Stimulated activated CD4-positive, alpha-beta T cell treated with anti-CD3 and anti-CD28 coated beads, Interleukin-2, amount 100 ng/mL, for 48 hours (primary cell): ENCODE measurements at places on chromosomes 6 and 20.

DNA sequence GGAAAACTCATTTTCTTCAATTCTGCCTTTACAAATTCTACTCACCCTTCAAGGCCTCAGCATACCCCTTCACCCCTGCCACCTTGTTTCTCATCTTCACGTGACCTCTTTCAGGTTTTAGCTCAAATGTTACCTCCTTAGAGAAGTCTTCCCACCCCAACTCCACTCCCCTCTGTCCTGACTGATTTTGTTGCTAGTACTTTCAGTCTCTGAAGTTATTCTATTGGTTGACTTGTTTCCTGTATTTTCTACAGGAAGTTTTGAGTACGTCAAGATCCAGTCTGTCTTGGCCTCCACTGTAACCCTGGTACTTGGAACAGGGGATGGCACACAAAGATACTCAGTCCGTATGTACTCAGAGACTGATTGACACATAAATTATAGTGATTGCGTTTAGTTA lies 296.1 kb downstream of the DHX35 start:
- DNase-seq = no peak

- peak; percentile 76 for DNase-seq
Observed at GRCh38 chr6:90397929-90398674, 101.5 kb upstream of the BACH2 start.

GRCh38 chr6:48135323-48136084 lies 24.5 kb upstream of the PTCHD4 start:
- DNase-seq = no peak

GRCh38 chr20:62890444-62890843 lies 28.8 kb upstream of the TCFL5 start:
- DNase-seq = no peak

DNA sequence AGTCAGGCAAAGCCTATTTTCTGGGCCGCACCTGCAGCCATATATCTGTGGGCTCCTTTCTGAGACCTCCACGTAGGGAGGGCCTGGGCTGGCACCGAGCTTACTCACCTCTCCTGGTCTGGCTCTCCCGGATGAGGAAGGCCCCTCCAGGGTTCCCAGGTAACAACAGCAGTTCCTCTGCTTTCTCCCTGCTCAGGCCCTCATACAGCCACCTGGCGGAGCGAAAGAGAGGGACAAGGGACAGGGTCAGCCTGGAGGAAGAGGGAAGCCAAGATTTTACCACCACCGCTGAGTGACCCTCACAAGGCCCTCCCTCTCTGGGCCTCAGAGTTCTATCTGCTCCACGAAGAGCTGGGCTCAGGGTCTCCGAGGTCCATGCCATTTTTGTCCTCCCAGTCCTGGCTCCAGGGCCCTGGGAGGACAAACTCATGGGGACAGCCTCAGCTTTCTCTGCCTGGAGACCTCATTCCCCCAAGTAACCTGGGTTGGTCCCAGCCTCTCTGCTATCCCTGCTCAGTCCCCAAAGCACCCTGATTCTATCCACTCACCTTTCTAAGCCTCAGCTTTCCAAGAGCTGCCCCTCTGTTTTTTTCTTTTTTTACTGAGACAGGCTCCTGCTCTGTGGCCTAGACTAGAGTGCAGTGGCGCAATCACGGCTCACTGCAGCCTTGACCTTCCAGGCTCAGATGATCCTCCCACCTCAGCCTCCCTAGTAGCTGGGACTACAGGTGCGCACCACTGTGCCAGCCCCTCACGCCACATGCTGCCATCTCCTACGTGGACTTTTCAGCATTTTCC lies 13.3 kb downstream of the SLA2 start:
- no peak for DNase-seq

DNA sequence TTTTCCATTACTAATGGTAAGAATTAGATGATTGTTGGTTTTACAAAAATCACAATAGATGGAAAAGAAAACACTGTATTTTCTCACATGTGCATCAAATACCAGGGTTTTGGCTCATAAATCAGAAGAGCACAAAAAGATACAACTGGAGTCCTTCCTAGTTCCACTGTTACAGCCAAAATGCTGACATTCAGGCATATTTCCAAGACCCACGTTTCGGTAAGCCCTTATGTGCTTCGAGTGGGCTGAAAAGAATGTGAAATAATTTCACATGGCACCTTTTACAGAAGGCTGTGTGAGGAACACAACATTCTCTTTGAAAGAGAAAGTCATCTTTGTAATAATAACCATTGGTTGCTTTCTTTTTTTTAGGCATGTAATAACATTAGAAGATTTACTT lies 326.7 kb upstream of the FLRT3 start:
- DNase-seq = no peak

DNA sequence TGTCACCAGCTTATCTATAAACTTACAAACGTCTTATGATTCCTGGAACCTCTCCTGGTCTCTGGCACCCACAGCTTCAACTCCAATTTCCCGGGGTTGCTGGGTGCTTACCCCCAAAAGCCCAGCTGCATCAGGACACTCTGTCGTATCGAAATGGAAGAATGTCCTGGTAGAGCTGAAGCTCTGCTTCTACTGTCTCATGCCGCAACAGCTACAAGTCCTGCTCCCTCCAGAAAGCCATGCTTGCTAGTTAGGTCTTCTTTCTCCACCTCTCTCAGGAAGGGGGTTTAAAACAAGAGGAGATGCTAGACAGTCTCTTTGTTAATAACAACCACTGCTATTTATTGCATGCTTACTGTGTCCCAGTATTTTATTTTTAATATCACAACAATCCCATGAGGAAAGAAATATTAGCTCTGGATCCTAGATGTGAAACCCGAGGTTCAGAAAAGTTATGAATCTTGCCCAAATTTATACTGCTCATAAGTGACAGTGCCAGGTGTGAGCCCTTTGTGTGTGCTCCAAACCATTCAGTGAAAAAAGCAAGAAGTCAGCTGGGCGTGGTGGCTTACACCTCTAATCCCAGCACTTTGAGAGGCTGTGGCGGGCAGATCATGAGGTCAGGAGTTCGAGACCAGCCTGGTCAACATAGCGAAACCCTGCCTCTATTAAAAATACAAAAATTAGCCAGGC lies 82.3 kb upstream of the GCM1 start:
- DNase-seq = no peak

GRCh38 chr6:147322299-147323162 lies 118.3 kb downstream of the STXBP5 start:
- peak; percentile 4 for DNase-seq

- no peak for DNase-seq
Observed at GRCh38 chr20:16490696-16491095, 82.6 kb downstream of the KIF16B start.

DNA sequence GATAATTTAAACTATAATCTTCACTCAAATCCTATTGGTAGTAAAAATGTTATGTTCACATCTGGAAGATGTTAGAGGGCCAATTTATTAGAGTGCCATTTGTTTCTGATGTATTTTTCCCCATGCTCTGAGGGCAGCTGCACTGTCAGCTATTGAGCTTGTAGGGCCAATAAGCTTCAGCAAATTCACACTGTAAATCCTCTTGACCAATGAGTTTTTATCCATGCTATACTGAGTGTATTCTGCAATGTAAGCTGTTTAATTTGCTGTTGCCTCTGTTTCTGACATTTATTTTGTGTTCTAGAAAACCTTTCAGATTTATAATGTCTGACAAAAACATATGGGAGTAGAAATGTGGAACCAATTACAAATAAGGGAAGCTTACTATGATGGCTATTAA lies 62.6 kb downstream of the OGFRL1 start:
- no peak for DNase-seq

DNA sequence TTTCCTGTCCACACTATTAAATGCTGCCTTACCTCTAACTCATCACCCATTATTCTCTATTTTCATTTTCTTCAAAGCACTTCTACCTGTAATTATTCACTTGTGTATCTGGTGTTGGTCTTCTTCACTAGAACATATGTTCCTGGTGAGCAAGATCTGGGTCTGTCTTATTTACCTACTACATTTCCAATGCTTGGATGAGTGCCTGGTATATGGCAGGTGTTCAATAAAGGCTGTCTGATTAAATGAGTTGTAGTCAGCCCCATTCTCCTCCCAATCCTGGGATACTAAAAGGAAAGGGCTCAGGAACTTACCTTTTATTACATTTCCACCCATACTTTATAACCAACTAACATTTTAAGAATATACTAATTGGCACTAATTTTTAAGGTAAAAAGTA lies 61.0 kb downstream of the CEP162 start:
- DNase-seq = no peak

DNA sequence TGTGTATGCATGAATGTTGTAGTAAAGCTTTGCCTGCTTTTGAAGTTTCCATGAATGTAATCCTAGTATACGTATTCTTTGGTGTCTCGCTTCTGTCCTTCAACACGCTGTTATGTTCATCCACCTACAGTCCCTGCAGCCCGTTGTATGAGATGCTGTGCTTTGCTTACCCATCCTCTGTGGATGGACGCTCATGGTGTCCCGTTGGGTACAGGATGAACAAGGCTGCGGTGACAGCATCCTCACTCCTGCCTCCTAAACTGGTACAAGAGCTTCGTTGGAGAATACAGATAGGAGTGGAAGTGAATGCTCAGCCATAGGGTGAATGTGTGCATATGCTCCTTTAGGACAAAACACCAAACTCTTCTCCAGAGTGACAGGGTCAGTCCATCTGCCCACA lies 366.2 kb downstream of the ZFAND3 start:
- no peak for DNase-seq

DNA sequence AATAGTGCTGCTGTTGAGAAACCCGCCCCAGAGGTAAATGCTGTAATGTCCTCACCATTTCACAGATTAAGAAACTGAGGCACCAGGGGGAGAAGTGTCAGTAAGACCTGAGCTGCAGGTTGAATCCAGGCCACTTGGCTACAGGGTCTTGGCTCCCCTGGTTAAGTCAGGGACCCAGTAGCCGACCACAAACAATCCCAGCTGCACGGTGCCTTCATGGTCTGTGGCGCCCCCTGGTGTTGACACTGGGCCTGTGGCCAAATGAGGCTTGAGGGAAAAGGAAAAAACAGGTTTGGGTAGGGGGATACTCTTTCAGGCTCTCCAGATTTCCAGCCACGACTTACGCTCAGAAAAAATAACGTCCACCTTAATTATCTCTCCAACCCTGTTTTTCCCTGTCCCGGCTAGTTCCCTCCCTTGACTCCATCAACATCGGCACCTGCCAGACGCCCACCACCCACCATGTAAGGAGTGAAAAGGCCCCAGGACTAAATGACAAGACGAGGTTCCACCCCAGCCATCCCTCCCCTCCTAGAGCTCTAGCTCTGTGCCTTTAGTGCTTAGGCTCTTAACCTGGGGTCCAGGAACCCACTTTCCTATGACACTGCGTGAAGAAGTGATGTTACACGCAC lies 47.7 kb upstream of the POLR1H start:
- DNase-seq = no peak

- no peak for DNase-seq
Observed at GRCh38 chr6:65123521-65123920, 583.5 kb downstream of the EYS start.

GRCh38 chr6:131321589-131321988 lies 186.3 kb downstream of the AKAP7 start:
- DNase-seq = no peak

- no peak for DNase-seq
Observed at GRCh38 chr20:38267901-38268514, 7.5 kb upstream of the KIAA1755 start.

GRCh38 chr20:2403291-2404052 lies 22.8 kb downstream of the TGM6 start:
- DNase-seq = no peak

DNA sequence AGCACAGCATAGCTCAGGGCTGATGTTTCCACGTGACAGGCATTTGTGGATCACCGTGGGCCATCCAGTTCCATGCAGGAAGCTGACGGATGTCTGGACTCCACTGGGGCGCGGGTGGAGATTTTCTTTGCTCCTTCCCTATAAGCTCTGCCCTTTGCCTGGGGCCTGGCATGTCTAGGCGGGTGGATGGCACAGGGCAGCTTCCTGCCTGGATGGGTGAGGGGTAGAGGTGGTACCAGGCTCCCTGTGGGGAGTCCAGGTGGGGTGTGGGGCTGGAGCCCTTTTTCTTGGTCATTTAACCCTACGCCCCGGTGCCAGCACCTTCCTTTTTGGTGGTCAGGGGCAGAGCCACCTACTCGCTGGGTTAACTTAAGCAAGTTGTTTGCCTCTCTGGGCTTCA lies 10.4 kb downstream of the FAM110A start:
- DNase-seq = no peak

DNA sequence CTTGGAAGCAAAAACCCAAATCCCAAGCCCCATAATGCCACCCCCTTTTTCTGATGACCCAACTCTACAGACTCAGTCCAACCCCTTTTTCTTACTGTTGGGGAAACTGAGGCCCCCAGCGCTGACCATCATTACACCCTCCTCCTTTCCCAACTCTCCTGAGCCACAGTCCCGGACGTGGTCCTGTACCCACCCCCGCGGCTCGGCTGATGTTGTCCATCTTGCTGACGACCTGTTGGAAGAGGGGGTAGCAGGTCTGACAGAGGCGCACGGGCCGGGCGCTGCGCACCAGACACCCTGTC lies 533 bp downstream of the OSTM1 start:
- DNase-seq = no peak

DNA sequence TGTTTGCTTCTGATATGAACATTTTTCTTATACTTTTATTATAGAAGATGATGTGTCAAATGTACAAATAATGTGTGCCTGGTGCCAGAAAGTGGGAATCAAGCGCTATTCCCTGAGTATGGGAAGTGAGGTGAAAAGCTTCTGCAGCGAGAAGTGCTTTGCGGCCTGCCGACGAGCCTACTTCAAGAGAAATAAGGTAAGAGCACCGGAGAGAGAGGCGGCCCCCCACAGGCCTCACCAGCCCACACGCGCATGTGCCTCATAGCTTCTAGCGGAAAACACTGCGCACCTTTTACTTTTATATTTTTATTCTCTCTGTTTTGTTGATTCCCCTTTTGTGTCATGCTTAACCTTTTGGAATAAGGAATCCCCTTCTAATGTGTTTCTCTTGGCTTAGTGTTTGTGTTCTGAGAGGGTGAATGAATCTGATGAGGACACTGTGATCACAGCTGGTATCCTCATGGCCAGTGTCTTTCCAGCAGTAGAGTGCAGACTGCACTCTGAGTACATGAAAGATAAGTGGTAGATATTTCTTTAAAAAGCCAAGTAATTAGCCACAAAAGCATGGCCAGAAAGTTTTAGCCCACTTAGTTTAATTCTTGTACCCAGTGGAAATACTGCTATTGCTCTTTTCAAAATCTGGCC lies 43.6 kb downstream of the SOBP start:
- no peak for DNase-seq

- DNase-seq = no peak
Observed at GRCh38 chr6:119067091-119067490, 11.4 kb downstream of the FAM184A start.

DNA sequence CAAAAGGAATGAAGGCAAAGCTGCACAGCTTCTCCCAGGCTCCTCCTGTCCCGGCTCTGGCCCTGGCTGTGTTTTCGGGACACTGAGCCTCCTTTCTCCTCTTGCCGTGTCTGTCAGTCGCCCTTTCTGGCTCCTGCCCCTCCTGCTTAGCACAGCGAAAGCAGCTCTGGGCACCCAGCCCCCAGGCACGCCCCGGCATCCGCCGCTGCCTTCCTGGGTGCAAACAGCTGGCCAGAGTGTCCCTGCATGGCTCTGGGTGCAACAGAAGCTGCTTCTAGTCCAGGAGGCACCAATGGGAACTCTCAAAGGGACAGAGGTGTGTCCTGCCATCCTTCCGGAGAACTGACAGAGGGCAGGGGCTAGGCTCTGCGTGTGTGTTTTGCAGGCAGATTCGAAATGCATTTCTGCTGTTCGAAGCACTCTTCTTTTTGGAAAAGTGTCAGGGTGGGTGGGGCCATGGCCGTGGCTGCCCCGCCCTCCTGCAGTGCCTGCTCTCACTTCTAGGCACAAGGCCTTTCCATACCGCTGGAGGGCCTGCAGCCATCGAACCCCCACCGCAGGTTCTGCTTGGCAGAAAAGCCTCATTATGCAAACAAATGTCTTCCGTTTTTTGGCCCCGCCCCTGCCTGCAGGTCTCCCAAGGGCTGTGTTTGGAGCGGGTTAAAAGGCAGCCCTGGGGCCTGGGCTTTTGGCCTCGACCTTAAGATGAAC lies 15.5 kb downstream of the COL9A3 start:
- no peak for DNase-seq
